NCI-H774 (cell line): ENCODE measurements at places on chromosomes 12 and 14.

GRCh38 chr14:61290701-61291100 is 9.6 kb upstream of the TMEM30B start:
- DNase-seq = no peak

DNA sequence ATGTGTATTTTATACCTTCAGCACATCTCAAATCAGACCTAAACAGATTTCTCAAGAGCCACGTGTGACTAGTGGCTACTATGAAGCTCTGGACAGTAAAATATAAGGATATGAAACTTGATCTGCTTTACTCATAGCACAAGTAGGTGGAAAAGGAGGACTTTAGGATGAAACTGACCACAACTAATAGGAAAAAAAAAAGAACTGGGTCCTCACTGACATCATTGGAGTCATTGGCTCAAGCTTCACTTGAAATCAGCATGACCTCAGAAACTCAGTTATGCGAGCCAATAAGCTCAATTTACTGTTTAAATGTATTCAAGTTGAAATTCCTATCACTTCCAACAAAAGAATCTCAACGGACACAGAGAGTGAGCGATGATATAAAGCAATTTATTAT is 34.1 kb upstream of the CIT start:
- no peak for DNase-seq

GRCh38 chr12:82527165-82527780 is 159.4 kb upstream of the TMTC2 start:
- DNase-seq = peak; percentile 79

DNA sequence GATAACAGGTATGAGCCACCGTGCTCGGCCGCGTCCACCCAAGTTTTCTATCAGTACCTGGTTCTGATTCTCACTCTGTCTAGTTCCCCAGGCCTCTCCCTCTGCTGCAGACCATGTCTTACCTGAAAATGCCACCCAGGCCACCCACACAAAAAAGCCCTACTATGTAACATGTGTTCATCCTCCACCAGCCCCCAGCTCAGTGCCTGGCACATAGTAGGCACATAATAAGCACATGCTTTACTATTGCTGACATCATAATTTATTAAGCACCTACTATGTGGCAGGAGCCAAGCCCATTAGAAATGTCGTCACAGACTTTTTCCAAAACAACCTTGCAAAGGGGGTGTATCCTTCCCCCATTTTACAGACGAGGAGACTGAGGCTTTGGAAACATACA is 37.8 kb downstream of the CMKLR1 start:
- DNase-seq = no peak

DNA sequence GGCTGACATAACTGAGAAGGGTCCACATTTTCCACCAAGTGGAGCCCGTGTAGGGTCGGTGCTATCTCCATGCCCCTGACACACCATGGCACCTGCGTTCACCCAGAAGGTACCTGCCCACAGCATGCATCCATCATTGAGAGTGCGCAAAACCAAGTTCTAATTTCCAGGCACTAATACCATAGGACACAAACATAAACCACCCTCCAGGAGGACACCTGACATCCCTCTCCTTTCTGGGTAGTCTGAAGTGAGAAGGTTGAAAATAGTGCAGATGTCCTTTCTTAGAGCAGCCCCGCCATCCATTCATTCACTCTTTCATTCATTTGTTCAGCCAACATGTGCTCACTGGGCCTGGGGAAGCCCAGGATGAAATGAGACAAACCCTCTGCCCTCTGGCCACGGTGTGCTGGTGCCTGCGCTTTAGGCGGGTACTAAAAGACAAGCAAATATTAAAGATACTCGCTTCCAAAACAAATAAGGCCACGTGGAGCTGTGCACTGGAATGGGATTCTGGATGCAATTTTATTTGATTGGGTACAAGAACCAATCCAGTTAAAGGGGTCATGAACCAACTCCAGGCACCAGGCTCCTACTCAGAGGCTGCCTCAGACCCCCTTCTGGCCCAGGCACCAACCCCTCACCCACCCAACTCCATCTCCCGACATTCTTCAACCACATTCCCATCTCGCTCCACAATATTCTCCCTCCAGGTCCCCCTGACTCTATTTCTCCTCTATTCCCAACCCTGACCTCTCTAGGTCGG is 1.2 kb downstream of the TTC7B start:
- DNase-seq = no peak

- DNase-seq = no peak
These were observed 20.8 kb downstream of the SAV1 start for GRCh38 chr14:50647282-50647681.

DNA sequence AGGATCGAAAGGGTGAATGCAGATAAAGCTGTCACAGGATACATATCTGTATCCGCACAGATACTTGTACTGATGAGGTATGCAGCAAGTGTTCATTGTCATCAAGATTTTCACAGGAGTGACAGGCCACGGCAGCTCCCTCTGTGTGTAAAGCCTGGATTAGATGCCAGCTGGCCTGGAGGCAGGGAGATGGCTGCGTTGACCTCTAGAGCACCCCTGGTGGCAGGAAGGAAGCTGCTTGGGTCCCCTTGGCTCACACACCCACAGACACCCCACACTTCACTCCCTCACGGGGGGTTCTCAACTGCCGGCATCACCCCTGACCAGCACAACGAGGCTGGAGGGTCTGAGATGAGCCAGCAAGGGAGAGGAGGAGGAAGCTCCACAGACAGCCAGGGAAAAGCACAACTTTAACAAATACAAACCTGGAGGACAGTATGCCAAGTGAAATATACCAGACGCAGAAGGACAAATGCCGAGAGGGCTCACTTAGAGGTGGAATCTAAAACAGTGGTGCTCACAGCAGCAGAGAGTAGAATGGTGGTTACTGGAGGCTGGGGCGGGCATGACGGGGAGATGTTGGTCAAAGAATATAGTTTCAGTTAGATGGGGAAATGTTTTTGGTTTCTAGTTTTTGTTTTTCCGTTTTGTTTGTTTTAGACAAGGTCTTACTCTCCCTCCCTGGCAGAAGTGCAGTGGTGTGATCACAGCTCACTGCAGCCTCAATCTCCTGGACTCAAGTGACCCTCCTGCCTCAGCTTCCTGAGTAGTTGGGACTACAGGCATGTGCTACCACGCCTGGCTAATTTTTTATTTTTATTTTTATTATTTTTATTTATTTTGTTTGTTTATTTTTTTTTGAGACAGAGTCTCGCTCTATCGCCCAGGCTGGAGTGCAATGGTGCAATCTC is 45.7 kb downstream of the TEAD4 start:
- no peak for DNase-seq

DNA sequence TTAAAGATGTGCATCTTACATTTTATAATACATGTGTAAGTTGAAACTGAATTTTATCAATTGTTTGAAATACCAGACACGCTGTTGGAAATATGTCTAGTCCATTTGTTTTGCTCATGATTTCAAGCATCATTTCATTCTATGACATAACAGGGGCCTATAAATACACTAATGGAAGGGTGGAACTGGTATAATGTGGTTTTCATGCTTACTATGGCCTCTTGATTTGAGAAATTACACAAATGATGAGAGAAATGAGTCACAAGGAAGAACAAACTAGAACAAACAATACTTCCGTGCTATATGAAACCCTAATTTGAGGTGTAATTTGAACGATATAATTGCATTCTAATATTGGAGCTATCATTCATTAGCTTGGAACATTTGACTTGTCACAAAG is 663.4 kb downstream of the SLC16A7 start:
- peak; percentile 29 for DNase-seq

- DNase-seq = peak; percentile 36
These were observed 649 bp upstream of the SALL2 start for GRCh38 chr14:21526672-21527317.

GRCh38 chr12:18290386-18290785 is 29.1 kb downstream of the PIK3C2G start:
- no peak for DNase-seq

DNA sequence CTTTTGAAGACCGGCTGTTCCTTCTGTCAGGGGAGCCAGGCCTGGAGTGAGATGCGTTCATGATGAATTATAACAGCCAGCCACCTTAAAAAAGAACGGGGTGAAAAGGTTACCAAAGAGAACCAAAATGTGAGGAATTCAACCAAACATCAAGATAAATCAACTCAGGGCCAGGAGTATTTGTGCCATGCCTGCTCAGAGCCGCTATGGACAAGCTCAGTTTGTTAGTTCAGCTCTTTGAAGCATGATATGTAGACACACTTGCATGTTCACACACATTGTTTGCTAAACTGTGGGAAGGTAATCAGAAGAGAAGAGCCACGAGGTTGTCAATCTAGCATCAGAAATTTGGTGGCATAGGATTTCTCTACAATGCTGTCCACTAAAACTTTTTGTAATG is 367.4 kb upstream of the TBX3 start:
- DNase-seq = no peak

DNA sequence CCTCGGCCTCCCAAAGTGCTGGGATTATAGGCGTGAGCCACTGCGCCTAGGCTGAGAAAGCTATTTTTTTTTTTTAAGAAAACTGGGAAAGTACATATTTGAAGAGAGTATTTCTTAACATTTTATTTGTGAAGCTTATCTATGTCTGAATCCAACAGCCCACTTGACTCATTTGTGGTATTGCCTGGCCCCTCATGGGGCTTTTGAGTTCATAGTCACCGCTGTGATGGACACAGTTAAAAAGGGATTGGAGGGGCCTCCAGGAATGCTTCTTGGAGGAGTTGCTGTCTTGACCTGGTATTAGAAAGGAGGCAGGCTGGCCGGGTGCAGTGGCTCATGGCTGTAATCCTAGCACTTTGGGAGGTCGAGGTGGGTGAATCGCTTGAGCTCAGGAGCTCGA is 26.5 kb downstream of the BCL7A start:
- DNase-seq = no peak

GRCh38 chr14:82854131-82854530 is 1320.5 kb upstream of the SEL1L start:
- DNase-seq = no peak

DNA sequence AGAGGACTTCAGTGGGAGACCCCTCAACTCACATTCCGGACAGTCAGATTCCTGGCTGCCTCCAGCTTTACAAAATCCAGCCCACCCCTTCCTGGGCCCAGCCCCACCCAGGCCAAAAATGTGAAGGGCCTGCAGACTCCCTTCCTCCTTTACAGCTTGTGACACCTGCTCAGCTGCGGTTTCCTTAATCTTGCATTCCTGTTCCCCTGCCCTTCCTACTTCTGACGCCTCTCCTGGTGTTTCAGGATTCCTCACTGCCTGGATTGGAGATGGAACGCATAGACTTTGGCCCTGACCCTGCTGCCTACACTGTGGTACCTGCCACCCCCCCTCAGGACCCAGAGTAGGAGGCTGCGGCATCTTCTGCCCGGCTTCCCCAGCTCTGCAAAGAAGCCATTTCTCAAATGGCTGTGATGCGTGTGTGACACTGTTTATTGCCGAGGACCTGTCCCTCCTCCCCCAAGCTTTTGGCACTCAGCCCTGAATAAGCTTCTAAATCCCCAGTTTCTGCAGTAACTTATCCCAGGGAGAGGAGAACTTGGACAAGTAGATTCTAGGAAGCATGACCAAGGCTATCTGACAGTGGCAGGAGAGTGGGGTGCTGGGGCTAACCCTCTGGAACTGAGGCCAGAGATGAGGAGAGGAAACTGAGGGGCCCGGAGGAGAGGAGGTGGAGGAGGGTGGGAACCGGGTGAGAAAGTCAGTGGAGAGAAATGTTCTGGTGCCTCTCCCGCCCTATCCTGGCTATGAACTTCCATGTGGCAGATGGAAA is 24.9 kb upstream of the BCDIN3D start:
- no peak for DNase-seq

DNA sequence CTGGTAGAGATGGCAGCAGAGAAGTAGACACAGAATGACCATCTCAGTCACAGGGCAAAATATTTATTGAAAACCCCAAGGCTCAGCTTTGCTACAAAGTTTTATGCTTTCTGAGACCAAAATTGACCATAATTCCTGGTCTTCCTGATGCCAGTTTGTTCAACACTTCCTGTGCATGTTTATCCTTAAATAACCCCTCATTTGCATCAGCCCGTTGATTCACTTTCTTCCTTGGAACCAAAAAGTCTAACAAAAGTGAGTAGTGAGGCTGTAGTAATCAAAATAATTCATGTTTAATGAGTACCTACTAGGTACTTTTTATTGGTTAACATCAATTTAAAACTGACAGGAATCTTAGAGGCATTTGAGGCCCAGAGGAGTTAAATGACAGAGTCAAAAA is 51.7 kb downstream of the TRHDE start:
- DNase-seq = no peak

DNA sequence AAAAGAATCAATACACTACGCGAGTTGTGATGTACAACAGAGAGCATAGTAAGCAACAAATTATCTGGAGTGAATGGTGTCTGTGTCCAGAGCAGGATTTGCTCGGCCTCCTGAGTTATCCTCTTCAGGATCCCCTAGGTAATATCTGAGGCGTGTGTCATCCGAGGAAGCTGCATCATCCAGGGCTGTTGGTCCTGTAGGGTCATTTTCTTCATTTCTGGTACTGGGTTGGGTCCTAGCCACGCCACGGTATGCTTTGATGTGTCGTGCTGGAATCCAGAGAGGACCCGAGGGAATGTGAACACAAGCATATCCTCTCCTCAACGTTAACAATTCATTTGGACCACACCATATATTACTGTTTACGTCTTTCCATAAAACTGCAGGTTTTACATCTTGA is 19.0 kb upstream of the CLEC4E start:
- no peak for DNase-seq

DNA sequence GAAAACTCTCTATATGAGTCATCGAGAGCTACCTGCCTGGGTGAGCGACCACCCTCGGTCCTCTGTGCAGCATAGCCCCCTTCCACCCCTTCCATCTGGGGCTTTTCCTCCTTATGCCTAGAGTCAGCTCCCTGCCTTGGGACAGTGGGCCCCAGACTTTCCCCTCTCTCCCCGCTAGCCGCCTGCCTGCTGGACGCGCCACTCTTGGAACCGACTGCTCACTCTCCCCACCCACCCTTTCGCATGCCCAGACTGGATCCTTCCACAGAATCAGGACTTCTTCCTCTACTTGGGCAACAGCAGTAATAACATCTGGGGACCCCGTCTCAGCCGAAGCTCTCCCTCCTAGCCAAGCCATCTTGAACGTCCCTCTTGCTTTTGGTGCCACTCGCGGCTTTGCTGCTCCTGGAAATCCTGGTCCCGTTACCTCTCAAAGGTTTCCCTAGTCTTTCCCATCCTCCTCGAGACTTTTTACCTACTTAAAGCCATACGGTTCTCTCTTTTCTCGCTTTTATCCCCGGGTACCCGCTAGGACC is 671 bp downstream of the ESYT1 start:
- no peak for DNase-seq

DNA sequence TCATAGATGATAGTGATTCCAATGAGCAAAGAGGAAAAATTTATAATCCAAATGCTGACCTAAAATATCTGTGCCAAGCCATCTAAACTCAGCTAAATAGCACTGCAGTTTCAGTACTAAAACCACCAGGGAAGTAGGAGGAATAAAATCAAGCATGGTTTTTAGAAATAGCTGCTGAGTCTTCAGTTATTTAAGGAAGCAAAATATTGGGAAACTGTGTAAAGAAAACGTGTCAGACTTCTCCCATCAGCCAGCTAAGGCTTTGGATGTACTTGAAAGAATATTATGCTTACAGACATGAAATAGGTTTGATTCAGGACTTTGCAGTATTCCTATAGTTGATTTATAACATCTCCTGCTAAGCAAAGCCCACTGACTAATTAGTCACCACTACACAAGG is 24.7 kb downstream of the CLEC2D start:
- DNase-seq = no peak

- no peak for DNase-seq
These were observed 18.4 kb downstream of the FAR2 start for GRCh38 chr12:29167445-29167844.

GRCh38 chr14:105145381-105146180 is 23.0 kb downstream of the JAG2 start:
- no peak for DNase-seq
